ENCODE measurements at places on chromosomes 5 and 9.

GRCh38 chr9:7790022-7790818 lies 9.4 kb downstream of the DMAC1 start:
- DNase-seq, result no peak

DNA sequence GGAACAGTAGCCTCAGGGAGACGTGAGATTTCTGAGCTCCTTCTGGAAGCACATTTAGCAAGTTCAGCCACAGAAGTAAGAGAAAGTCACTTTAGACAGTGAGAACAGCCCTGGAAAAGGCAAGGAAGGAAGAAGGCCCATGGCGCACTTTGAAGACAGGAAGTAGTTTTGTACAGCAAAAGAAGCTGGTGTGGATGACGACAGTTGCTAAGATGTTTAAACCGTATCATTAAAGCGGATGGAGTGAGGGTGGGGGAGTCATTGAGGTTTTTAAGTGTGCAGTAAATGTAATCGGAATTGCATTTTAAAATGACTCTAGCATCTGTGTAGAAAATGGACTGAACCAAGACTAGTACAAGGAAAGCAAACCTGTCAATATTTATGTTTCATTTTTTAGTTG lies 15.3 kb upstream of the TRPM3 start:
- no peak for DNase-seq

- no peak for DNase-seq
These were observed 807.0 kb downstream of the TLE4 start for GRCh38 chr9:80378669-80379293.

DNA sequence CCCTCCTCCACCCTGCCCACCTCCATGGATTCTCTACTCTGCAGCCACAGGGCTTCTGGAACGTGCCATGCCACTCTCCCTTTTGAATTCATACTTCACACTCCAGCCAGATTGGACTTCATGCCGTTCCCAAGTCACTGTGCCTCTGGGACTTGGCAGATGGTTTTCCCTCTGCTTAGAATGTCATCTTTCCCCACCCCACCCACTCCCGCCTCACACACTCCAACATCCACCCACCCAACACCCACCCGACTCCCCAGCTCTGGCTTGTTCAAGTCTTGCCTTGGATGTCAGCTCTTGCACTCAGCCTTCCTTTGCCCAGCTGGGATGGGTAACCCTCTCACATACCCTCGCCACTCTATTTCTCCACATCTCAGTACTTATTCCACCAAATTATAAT lies 142.1 kb upstream of the DHFR start:
- DNase-seq, result no peak

- no peak for DNase-seq
These were observed 3.9 kb downstream of the CYFIP2 start for GRCh38 chr5:157269761-157270272.

DNA sequence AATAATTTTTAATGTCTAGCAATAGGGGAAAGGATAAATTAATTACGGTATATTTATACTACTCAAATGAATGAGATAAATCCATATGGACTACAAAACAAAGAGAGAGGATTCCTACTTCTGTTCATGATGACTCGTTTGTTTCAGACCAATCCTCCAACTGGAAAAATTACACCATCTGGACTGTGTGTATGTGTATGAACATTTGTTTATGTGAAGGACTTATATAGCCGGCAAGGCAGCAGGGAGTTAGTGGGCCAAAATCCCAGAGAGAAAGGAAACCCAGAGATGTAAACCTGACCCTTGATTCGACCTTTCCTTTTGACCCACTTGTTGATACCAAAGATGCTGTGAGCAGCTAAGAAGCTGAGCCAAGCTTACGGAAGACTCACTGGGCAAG lies 20.1 kb downstream of the PDE6A start:
- no peak for DNase-seq

GRCh38 chr9:37144762-37145161 lies 24.4 kb downstream of the ZCCHC7 start:
- no peak for DNase-seq

DNA sequence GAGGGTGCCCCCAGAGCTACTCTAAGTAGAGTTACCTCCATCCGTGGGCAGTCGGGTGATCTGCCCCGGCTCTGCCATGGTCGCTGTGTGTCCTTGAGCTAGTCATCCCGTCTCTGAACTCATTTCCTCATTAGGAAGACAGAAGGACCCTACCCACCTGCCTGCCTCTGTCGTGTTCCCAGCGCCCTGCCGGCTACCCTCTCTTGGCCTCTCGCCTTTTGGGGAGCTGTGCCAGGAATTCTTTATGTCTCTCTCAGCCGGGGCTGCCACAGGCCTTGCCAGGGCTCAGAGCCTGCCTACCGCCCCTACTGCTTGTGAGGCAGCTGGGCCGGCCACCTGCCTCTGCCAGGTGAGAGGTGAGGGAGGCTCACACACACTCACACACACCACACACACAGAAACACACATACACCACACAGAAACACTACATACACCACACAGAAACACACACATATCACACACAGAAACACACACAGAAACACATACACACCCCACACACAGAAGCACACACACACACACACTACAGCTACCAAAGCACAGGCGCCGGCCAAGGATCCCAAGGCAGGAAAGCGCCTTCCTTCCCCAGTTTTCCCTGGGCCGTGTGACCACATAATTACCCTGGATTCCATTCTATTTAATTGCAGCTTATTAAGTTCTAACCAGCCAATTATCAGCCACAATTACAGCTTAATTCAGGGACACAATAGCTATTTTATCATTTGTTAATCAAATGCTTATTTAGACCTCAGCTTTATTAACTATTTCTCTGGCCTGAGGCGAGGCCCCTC lies 41.7 kb downstream of the UNC5A start:
- no peak for DNase-seq

DNA sequence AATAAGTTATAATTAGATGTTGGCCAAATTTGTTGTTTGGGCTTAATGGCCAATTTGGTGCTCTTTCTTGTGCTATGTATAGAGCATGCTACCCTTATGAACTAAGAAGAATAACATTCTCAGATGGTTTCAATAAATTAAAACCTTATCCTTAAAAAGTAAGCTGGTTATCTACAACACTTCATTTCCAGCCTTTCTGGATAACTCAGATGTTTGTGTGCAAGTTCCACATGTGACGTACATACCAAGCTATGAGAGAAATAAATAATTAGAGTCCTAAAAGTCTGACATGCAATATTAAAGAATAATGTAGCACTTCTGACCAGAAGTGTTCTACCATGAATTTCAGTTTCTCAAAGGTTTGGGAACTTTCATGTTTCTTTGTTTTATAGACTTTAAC lies 11.7 kb downstream of the MTREX start:
- DNase-seq, result no peak

- no peak for DNase-seq
These were observed 32.9 kb downstream of the NDST1 start for GRCh38 chr5:150540615-150541396.

- DNase-seq, result no peak
These were observed 1.7 kb downstream of the TRAF1 start for GRCh38 chr9:120924698-120925534.

- DNase-seq, result no peak
These were observed 107.0 kb upstream of the PCA3 start for GRCh38 chr9:76657265-76657664.

DNA sequence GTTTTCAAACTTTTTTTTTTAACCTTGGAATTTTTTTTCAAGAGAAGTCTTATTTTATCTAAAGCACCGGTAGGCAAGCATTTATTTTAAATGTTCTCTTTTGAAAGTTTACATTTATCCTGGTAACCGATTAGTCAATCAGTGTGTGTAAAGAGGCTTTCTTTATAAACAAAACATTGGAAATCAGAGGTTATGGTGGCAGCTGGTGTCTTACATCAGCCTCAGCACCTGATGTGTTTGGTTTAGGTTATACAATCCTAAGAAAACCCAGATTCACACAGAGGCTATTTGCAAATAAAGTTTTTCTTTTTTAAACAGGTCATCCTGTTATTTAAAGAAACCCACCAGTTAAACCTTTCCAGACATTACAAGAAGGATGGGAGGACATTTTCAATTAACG lies 173.3 kb upstream of the GDNF start:
- no peak for DNase-seq

DNA sequence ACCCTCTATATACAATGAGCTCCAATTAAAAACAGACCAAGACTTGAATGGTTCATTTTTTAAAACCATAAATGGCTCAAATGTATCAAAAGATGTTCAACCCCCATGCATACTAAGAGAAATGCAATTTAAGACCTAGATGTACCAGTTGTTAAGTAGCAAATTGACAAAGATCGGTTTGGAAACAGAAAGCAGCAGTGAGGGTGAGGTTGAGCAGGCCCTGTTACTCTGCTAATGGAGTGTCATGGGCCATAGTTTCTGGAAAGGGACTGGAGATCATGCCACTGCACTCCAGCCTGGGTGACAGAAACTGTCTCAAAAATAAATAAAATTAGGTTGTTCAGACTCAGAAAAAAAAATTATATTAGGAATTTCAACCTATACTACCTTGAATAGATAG lies 55.0 kb downstream of the FNBP1 start:
- no peak for DNase-seq

GRCh38 chr5:106307265-106307664 lies 1363.5 kb downstream of the EFNA5 start:
- no peak for DNase-seq

GRCh38 chr5:8349855-8350254 lies 480.9 kb downstream of the MTRR start:
- no peak for DNase-seq

- DNase-seq, result no peak
These were observed 112.6 kb upstream of the ZNF608 start for GRCh38 chr5:124859027-124859426.

DNA sequence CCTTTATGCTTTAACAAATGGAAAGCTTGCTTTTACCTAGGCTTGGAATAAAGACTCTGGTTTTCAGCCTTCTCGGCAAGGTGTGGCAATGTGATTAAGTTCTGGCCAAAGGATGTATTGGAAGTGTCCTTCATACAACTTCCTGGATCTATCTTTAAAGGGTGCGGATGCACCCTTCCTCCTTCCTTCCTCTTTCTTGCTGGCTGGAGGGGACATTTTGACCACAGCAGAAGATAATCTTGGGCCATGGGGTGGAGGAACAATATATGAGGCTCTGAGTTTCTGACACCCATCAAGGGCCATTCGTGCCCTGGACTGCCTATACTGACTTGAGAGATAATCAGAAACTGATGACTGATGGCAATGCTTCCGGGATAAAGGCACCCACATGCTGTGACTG lies 145.7 kb downstream of the ACER2 start:
- DNase-seq, result no peak

DNA sequence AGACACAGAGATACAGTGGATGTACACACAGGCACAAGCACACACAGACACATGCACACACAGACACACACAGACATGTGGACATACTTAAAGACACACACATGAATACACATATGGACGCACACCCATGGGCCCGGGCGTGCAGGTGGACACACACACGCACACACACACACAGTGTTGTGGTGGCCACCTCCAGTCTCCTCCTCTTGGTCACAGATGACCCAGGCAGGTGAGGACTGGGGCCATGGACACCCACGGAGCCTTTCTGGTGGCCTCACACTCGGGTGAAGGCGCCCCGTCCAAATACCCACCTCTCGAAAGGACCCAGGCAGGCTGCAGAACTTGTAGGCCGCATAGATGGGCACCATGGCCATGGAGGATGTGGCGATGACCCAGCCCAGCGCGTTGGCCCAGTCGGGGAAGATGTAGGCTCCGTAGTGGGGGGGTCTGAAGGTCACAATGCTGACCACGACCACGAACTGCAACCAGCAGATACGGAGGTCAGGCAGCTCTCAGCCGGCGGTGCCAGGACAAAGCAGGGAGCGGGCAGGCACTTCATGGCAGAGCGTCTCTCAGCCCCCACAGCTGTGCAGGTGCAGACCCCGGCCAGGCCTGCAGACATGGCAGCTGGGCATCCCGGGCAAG lies 42.5 kb downstream of the SLC6A3 start:
- DNase-seq, result no peak

DNA sequence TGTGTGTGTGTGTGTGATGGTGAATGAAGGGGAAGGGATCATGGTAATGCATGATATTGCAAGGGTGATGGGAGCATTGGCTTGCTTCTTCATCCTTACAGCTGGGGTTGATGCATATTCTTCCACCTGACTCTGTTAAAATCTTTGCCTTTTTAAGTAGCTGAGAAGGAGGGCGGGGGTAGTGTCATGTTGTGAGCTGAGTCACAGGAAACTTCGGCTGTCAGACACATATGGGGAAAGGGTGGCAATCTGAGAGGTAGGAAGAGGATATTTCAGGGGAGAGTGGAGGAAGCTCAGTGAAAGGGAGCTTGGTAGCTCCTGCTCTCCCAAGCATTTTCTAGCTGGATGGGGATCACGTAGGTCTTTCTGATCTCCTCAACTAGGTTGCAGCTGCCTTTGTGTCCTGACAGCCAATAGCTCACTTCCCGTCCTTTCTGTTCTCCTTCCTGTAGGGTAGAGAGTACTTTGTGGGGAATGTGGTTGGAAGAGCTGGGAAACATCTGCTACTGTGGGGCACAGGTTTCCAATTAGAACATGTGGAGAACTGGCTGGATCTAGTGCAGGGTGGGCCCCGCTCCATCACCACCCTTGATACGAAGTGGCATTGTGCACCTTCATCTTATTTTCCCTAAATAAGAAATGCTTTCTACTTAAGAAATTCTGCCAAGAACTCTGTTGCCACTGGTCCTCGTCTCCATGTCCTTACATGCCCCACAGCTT lies 18.1 kb upstream of the CLK4 start:
- DNase-seq, result no peak

- no peak for DNase-seq
These were observed 163.5 kb downstream of the NR3C1 start for GRCh38 chr5:143239882-143240518.

GRCh38 chr5:175466700-175467318 lies 11.6 kb upstream of the SFXN1 start:
- no peak for DNase-seq

GRCh38 chr5:139600336-139600949 lies 39.3 kb downstream of the UBE2D2 start:
- DNase-seq, result no peak

GRCh38 chr9:97788763-97789663 lies 64.0 kb upstream of the FOXE1 start:
- no peak for DNase-seq

- peak; percentile 20 for DNase-seq
These were observed 77.8 kb upstream of the SHISAL2B start for GRCh38 chr5:64612344-64612961.

- peak; percentile 5 for DNase-seq
These were observed 38.7 kb downstream of the TSTD2 start for GRCh38 chr9:97594381-97594921.

GRCh38 chr5:16992444-16992843 lies 56.4 kb upstream of the MYO10 start:
- no peak for DNase-seq

DNA sequence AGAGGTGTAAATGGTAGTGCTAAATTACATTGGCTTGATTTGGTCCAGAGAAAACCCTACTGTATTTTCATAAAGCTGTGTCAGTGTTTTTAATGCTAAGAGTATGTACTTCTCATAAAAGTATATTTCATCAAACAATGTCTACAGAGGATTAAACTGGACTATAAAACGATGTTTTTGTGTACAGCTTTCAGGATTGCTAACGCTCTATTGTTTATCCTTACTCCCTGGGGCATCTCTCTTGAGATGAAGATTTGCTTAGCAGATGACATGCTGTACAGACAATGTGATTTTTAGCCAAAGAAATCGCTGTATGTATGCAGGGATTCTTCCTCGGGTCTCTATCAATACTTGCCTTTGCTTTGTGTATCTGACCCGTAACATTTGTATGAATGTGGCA lies 216.0 kb downstream of the FBXL7 start:
- no peak for DNase-seq

- no peak for DNase-seq
These were observed 5.2 kb downstream of the PTCH1 start for GRCh38 chr9:95511616-95511931.

- DNase-seq, result no peak
These were observed 12.0 kb upstream of the CTSL start for GRCh38 chr9:87713988-87714330.
